ENCODE measurements at places on chromosomes 2 and 18.

DNA sequence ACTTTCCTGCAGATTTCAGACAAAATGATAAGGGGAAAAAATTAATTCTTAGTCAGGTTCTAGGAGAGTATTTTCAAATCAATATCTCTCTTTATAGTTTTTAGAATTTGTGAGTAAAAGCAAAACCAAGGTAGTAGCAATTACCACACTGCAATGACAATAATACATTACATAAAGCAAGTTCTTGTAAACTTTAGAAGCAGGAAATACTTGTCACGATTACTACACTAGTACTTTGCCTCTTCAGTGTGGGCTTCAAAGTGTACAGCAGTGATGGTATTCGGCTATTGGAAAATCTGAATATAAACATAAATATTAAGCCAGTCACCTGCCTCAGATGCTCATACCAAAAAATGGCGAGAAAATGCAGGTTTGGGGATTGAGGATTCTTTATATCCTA is 81.0 kb downstream of the ALPK2 start:
- no peak for DNase-seq

- DNase-seq: peak; percentile 47
Measured at GRCh38 chr2:133458280-133458679, 110.0 kb downstream of the NCKAP5 start.

- DNase-seq: no peak
Measured at GRCh38 chr2:191530618-191531017, 147.3 kb upstream of the NABP1 start.

- no peak for DNase-seq
Measured at GRCh38 chr2:2846332-2847208, 515.5 kb upstream of the MYT1L start.

- DNase-seq: no peak
Measured at GRCh38 chr2:128556633-128557032, 238.0 kb upstream of the HS6ST1 start.

DNA sequence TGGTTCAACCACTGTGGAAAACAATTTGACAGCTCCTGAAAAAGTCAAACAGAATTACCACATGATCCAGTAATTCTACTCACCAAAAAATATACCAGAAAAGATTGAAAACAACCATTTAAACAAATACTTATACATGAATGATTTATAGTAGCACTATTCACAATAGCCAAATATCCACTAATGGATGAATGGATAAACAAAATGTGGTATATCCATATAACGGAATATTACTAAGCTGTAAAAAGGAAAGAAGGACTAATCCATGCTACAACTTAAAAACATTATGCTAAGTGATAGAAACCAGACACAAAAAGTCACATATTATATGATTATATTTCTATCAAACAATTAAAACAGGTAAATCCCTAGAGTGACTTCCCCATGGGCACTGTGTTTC is 131.5 kb downstream of the SPOPL start:
- DNase-seq: no peak

DNA sequence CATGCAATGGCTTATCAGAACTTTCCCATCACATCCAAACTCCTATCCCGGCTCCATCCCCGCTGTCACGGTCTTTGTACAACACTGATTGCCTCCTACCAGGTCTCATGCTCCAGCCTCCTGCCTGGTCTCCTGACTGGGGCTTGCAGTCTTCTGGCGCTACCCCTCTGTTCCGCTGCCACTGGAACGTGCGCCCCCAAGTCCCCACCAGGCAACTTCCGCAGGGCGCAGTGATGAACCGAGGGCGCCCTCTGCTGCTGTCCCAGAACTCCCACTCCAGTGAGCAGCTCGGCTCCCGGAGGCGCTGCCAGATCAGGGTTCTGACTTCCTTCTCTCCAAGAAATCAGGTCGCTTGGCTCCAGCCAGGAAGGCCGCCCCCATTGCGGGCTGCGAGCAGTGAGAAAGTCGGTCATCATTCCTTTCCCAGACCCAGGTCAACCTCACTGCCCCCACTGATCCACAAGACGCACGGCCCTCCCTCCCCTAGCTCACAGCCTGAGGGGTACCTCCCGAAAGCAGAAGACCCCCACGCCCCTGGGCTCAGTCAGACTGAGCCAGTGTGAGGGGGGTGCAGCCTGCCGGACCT is 43.9 kb upstream of the RAB11FIP5 start:
- peak; percentile 70 for DNase-seq

GRCh38 chr2:104788742-104789455 is 65.0 kb upstream of the POU3F3 start:
- no peak for DNase-seq

GRCh38 chr18:48158721-48159120 is 228.3 kb upstream of the SMAD2 start:
- no peak for DNase-seq

DNA sequence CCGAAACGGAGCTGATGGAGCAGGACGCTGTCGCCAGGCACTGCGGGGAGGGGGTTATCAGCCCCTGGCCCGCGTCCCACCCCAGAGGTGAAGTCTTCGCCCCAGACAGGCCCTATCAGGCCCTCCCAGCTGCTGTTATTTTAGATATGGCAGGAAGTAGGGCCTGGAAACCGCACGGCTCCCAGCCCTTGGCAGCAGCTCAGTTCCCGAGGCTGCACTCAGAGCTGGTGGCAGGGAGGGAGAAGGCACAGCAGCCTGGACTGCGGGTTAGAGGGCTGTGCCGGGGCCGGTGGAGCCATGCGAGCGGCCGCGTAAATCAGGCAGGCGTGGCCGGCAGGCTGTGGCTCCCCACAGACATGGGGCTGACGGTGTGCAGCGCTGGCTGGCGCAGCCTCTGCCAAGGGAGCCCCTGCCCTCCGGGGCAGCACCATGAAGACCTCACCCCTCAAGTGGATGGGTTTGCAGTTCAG is 111.4 kb downstream of the NFATC1 start:
- DNase-seq: peak; percentile 68

- no peak for DNase-seq
Measured at GRCh38 chr2:164593959-164594358, 27.3 kb downstream of the GRB14 start.

- DNase-seq: no peak
Measured at GRCh38 chr2:85564144-85564563, 2.9 kb upstream of the GGCX start.

GRCh38 chr2:135829378-135830135 is 7.4 kb downstream of the LCT start:
- no peak for DNase-seq

DNA sequence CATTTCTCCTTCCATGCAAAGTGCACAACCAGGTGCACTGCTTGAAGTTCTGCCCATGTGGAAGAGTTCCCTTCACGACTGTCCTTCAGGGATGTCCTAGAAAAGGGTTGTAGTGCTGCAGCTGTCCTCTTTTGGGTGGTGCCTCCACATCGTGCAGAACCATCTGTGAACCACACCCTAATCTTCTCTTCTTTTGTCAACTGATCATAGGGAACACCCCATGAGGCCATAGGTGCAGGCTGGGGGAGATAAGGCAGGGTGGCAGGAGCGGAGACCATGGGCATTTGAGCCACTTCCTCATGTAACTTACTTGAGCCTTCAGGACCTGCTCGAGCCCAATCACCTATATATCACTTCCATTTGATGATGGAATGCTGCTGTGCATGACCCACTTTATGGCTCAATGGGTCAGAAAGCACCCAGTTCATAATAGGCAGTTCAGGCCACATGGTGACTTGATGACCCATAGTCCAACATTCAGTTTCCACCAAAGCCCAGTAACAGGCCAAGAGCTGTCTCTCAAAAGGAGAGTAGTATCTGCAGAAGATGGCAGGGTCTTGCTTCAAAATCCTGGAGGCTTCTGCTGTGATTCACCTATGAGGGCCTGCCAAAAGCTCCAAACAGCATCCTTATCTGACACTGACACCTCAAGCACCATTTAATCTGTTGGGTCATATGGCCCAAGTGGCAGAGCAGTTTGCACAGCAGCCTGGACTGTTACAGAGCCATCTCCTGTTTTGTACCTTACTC is 84.7 kb upstream of the CYRIA start:
- DNase-seq: no peak

GRCh38 chr2:223519471-223519870 is 82.7 kb downstream of the SCG2 start:
- DNase-seq: no peak

DNA sequence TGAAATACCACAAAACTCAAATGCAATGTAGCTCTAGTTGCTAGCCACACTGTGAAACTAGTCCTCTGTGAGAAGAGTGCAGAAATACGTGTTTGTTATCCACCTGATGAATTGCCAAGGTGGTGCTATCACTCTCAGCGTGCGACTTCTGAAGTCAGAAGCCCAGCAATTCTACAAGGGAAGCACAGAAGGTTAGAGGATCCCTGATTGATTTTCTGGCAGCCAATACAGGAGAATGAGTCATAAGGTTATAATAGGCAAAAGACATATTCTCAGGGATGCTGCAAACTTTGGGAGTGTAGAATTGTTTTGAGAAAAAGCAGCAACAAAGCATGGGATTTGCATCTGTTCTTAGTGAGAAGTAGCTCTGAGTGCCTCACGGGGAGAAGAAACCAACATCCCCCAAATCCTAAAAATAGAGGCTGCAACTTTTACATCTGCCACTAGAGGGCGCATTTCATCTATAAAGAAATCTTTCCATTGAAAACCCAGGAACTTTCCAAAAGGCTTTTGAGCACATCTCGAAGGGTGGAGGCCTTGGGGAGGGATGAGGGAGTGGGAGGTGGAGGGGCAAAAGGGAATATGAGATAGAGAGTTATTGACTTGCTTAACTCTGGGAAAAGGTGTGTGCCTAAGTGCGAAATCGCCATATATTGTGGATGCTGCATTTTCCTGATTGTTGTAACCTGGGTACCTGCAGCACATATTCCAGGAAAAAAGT is 78.0 kb downstream of the TMEM182 start:
- DNase-seq: peak; percentile 37

GRCh38 chr2:180334514-180334913 is 327.4 kb upstream of the CWC22 start:
- no peak for DNase-seq

DNA sequence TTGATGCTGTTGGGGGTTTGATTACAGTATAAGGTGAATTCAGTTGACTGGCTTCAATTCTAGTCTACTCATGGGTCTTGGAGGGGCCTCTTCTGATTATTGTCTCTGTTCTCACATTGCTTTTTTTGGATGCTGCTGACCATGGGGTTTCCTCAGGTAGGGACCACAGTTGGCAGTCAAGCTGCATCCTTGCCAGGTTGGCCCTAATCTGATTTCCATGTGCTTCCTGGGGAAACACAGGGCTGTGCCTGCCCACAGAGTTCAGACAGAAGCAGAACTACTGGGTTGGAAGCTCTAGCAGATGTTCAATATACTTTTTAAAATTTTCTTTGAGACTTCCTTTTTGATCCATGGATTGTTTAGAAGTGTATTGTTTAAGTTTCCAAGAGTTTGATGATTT is 227.3 kb downstream of the XIRP2 start:
- DNase-seq: no peak

DNA sequence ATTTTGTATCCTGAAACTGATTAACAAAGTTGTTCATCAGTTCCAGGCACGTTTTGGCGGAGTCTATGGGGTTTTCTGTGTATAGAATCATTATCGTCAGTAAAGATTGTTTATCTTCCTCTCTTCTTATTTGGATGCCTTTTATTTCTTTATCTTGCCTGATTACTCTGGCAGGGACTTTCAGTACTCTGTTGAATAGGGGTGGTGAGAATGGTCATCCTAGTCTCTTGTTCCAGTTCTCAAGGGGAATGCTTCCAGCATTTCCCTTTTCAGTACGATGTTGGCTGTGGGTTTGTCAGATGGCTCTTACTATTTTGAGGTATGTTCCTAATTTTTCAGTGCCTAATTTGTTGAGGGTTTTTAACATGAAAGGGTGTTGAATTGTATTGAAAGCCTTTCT is 14.0 kb upstream of the SPDYA start:
- no peak for DNase-seq

- DNase-seq: no peak
Measured at GRCh38 chr18:37529296-37529695, 36.3 kb downstream of the CELF4 start.

DNA sequence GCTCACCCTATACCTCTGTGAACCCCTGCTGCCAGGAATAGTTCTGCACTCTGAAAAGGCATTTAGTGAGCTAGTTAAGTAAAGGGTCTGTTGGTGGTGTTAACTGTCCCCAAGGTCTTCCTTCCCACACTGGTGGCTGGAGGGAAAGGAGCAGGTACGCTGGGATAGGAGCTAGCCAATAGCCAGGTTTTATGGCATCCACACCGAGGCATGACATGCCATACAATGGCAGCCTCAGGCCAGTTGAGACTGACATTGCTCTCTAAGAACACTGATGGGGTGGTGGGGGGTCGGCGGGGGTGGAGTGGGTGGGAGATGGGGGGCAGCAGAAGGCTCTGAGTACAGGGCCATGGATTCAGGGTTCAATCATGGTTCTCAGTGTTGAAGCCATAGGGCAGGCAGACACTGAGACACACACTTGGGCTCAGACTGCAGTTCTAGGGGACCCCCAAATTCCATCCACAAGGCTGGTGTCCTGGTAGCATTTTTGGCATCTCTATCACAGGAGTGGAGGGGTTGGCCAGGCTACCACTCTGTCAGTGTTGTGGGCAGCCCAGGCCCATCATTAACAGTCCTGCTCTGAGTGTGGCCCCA is 136.0 kb downstream of the CTIF start:
- no peak for DNase-seq

- DNase-seq: no peak
Measured at GRCh38 chr2:217834057-217834620, 168.7 kb downstream of the TNS1 start.

GRCh38 chr2:176516051-176516602 is 246.9 kb downstream of the MTX2 start:
- no peak for DNase-seq

- DNase-seq: no peak
Measured at GRCh38 chr2:149421791-149422190, 91.4 kb downstream of the LYPD6 start.

DNA sequence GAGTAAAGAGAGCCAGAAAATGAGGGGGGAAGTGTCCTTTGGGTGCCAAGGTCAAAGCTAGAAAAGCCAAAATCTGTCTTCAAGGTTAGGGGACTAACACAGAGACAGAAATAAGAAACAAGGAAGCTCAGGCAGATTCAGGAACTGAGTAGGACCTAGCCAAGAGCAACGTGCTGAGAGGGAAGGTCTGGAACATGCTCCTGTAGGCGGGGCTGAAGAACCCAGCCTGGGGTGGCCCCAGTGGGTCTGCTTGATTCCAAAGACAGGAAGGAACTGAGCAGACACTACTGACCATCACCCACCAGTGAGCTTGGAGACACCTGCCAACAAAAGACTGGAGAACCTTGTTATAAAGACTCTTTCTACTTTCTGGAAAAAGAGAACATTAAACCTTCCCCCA is 105.1 kb downstream of the SP3 start:
- DNase-seq: no peak

DNA sequence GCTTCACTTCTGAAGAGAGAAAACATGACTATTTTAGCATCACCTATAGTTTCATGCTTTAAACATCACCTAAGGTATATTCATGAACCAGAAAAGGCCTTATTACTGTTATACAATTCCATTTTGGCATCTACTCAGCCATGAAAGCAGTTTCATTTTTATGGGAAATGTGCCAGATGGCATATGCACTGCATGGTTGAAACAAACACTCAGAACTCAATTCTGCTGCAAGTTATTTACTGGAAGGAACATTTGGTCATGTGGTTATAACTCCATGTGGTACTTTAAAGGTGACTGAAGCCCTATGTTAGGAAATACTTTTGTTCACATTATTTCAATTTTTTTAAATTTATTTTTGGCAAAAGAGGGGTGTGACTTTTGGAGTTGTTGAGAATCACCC is 287.5 kb upstream of the CRIM1 start:
- no peak for DNase-seq
